ENCODE measurements at places on chromosomes 13 and 19. TPM values are rescaled to one million over a fixed set of nuclear protein-coding genes. Genes with fewer than 3 reads are reported as not detected.

DNA sequence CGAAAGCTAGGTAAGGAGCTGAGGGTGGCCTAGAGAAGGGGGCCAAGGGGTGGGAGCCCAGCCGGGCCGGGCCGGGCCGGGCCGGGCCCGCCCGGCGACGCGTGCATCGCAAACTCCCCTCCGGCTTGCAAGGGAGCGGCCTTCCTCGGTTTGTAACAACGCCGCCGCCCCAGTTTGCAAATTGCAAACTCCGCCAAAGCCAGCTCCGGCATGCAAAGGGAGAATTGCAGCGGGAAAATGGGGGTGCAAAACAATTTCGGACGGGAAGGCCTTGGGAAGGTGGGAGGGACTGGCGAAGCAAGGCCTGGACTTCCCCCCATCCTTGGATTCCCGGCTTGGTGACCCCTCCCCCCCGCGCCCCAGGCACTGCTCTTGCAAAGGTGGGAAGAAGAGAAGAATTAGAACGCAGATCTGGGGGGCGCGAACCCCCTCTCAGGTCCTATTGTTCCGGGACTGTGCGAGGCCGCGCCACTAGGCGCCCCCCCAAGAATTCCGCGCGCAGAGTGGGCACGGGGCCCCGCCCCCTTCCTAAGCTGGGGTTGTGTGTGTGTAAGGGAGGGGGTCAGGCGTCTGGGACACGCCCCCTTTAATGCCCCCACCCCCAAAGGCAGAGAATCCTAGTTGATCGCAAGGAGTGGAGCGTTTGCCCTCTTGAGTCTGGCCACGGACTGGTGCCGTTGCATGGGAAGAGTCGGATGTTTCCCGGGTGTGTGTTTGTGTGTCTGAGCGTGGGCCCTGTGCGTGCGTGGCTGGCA is 926 bp downstream of the PRR12 start:
- no peak for DNase-seq

- DNase-seq: no peak
These were observed 1.3 kb downstream of the UBE2S start for GRCh38 chr19:55406091-55406825.

DNA sequence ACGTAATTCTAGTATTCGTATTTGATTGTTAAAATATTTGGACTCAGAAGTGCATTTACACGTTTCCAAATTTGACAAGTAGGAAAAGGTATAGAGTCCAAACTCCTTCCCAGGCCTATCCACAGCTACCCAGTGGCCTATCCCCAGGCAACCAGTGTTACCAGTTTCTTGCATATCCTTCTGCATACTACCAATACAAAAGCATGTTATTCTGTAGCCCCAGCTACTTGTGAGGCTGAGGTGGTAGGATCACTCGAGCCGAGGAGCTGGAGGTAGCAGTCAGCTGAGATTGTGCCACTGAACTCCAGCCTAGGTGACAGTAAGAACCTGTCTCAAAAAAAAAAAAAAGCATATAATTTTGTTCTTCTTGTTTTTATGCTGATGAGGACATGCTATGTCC is 67.1 kb downstream of the LRCH1 start:
- DNase-seq: no peak

DNA sequence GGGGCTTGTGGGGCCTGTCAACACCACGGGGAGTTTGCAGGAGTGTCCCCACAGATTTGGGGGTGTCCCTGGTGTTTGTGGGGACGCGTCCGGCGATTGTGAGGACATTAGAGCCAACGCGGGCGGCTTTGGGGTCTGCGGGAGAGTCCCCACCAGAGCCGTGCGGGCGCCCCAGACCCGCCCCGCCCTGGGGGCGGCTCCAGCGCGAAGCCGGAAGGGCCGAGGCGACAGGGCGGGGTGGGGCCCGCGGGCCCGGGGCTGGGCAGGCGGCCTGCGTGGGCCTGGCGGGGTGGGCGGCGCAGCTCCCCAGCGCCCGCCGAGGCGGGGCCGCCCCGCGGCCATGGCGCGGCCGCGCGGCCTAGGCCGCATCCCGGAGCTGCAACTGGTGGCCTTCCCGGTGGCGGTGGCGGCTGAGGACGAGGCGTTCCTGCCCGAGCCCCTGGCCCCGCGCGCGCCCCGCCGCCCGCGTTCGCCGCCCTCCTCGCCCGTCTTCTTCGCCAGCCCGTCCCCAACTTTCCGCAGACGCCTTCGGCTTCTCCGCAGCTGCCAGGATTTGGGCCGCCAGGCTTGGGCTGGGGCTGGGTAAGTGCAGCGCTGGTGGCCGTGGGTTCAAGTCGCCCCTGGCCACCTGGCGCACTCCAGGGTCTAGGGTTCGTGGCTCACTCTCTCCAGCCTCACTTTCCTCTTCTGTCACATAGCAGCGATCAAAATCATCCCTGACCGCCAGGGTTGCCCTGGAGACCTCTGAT is 10.3 kb downstream of the PDE4A start:
- no peak for DNase-seq

GRCh38 chr13:65907666-65908525 is 1322.2 kb downstream of the PCDH9 start:
- no peak for DNase-seq

DNA sequence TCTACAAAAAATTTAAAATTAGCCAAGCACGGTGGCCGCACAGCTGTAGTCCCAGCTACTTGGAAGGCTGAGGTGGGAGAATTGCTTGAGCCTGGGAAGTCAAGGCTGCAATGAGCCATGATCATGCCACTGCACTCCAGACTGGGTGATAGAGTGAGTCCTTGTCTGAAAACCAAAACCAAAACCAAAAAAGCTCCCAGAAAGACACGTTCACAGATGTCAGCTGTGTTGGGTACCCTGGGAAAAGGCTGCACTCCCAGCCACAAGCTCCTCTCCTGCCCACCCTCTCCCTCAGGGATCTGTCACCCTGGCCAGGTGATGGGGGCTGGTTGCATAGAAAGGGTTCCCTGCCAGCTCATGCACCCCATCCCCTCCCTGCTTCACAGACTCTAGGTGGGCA is 53.3 kb downstream of the RNF6 start:
- no peak for DNase-seq

GRCh38 chr13:26060357-26060756 is 8.5 kb upstream of the SHISA2 start:
- DNase-seq: no peak

DNA sequence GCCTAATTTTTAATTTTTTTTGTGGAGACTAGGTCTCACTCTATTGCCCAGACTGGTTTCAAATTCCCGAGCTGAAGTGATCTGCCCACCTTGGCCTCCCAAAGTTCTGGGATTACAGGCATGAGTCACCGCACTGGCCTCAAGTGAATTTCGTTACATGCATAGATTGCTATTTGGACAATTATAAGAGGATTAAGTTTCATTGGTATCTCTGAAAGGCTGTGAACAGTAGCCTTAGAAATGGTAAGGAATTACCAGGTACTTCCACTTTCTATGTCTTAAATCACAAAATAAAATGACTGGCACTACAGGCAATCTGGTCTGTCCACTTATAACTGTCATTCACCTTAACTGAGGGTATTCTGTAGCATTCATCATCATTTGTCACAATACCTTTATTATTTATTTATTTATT is 2.9 kb upstream of the CCDC9 start:
- no peak for DNase-seq

GRCh38 chr13:62357887-62358645 is 942.4 kb upstream of the PCDH20 start:
- no peak for DNase-seq

DNA sequence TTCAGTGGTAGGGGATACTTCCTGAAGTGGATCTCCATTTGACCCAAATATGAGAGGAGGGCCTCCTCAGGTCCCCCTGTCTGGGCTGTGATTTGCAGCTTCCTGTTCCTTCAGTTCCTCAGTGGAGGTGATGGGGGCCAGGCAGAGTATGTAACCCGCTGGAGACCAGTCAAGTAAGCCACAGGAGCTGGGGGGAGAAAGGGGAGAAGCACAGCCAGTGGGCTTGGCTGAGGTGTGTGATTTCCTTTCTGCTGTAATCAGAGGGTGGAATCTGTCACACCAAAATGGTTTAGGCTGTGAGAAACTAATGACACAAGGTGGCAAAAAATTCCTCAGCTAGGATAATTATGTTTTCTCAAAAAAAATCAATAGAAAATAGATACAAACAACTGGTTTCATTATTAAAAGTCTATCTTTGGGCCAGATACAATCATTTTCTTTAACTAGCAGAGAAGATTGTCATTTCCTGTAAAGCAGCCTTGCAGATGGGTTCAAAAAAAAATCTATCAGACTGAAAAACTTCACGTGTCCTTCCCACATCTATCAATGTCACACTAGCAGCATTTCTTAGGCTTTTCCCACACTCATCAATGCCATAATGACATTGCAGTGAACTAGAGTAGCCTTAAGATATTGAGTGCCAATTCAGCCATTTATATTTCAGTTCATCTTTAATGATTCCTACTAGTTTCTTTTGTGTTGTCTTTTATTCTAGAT is 1660.3 kb downstream of the EFNB2 start:
- peak; percentile 28 for DNase-seq

DNA sequence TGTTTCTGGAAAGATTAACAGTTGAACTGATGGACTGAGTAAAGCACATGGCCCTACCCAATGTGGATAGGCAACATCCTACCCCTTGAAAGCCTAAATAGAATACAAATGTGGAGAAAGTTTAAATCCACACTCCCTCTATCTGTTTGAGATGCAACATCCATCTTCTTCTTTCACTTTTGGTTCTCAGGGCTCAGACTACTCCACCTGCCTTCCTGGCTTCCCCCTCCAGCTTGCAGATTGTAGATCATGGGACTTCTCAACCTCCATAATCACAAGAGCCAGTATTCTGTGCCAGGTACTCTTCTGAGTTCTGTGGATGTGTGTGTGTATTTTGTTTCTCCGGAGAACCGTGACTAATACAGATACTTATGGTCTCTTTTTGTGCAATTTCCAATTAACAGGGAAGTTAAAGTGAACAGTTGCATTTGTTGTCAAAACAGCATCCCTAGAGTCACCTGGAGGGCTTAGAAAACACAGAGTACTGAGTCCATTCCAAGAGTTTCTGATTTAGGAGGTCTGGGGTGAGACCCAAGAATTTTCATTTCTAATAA is 590.3 kb upstream of the MIR17HG start:
- no peak for DNase-seq

GRCh38 chr13:95552539-95553441 is at the start of gene CLDN10:
TSS of gene CLDN10 (plus strand) at chr13:95552720. CDS start at chr13:95552754, 34 bp downstream.
- no peak for DNase-seq

- no peak for DNase-seq
These were observed 132.1 kb upstream of the ATXN8OS start for GRCh38 chr13:69975496-69975895.

GRCh38 chr13:95627590-95627989 is 16.9 kb downstream of the DZIP1 start:
- no peak for DNase-seq

DNA sequence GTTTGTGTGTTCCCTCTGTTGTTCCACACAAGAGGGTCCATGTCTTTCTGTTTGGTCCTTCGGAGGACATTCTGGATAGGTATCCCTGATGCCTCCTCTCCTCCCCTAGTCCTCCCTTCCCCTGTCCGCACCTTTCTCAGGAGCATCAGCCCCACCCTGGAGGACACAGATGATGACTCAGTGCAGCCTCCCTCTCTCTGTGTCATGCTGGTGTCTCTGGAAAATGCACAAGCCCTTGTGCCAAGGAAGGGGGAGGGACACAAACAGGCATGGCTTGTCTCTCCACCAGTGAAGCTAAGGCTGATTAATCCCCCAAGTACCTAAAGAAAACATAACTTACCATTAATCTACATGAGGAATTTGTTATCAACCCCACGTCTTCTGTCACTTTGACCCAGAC is 16.2 kb upstream of the TNFRSF19 start:
- no peak for DNase-seq

DNA sequence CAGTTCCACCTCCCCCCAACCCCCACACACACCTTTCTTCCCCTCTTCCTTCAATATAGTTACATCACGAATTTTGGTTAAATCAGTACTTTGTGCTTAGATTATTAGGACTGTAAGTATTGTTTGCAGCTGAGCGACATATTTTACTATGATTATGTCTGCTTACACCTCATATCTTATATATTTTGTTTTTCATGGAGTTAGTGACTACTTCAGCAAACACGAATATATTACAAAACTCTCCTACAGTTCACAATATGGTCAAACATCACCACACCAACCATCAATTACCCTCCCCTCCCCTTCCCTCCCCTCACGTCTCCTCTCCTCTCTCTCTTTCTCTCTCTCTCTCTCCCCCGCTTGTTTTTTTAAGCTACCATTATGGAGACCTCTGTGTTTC is 152.9 kb downstream of the TBC1D4 start:
- DNase-seq: no peak

DNA sequence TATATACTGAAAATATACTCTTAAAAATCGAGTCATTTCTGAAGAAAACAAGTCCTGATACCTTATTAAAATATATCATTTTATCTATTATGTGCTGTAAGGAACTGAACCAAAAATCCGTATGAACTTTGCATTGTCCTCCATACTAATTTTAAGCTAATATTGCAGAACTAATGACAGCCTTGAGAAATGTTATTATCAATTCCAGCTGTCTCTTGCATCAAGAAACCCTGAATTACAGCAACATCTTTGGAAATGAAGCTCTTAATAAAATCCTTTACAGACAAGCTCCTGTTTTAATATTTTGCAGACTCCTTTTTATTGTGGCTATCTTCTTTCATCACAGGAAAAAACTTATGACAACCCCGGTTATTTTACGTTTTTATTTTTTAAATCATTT is 1335.3 kb downstream of the EFNB2 start:
- no peak for DNase-seq

DNA sequence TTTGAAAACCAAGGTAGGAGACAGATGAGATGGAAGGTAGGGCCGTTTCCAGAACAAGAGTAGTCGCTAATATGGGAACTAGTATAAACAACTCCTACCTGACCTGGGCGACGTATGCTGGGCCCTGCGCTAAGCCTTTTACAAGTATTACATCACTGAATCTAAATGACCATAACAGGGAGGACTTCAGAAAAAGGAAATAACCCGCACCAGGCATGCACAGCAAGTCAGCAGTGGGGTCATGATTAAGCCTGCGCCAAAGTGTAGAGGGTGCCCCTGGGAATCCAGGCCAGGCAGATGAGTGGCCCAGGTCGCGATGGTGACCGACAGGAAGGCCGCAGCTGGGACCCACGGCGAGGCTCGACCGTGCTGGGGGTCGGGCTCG is 613 bp downstream of the ATP13A1 start:
- no peak for DNase-seq

Gene GIPR
- 9.4 TPM for total RNA-seq

Gene B3GNT3
- total RNA-seq: not detected

Gene SCEL
- total RNA-seq: not detected

Gene CGB1
- total RNA-seq: not detected

Gene RASAL3
- 80.0 TPM for total RNA-seq

Gene GAPDHS
- not detected for total RNA-seq

Gene ZNF345
- 8.0 TPM for total RNA-seq

Gene SPRED3
- total RNA-seq: 0.68 TPM

Gene NLRP11
- total RNA-seq: not detected

Gene ZNF43
- 31.8 TPM for total RNA-seq

Gene CCDC169
- total RNA-seq: not detected

Gene AP1M1
- 76.2 TPM for total RNA-seq

Gene C19orf73
- total RNA-seq: 0.60 TPM

Gene GJB6
- total RNA-seq: 3.5 TPM
